ENCODE measurements at places on chromosomes 12 and 14.

GRCh38 chr14:88950069-88950468 lies 125.6 kb downstream of the TTC8 start:
- DNase-seq, result no peak

- DNase-seq, result no peak
Measured at GRCh38 chr12:45312012-45312411, 96.1 kb downstream of the ANO6 start.

DNA sequence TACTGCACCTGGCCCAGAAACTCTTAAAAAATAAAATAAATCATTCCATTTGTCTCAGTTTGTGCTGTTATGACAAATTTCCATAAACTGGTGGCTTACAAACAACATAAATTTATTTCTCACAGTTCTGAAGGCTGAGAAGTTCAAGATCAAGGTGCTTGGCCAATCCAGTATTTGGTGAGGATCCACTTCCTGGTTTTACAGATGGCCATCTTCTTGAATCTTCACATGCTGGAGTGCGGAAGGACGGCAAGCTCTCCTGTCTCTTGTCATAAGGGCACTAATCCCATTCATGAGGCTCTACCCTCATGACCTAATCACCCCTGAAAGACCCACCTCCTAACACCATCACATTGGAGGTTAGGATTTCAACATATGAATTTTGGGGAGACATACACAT lies 29.9 kb upstream of the MYBPC1 start:
- DNase-seq, result no peak

GRCh38 chr12:56158926-56159461 lies 835 bp downstream of the MYL6 start:
- DNase-seq, result no peak

DNA sequence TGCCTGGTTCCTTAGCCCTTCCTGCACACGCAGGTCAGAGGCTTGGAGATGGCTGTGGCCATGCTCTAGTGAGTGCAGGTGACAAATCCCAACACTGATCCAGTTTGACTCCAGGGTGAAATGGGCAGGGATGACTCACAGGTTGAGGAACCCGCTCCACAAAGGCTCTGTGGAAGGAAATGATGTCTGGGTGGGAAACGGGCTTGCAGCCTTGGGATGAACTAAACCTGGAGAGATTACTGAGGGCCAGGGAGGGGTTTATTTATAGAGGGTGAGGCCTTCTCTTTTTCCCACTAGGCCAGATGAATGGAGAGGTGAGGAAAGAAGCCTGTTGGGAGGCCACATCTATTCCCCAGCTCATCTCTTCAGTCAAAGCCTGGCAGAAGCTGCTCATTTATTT lies 29.3 kb upstream of the EMP1 start:
- DNase-seq, result no peak

DNA sequence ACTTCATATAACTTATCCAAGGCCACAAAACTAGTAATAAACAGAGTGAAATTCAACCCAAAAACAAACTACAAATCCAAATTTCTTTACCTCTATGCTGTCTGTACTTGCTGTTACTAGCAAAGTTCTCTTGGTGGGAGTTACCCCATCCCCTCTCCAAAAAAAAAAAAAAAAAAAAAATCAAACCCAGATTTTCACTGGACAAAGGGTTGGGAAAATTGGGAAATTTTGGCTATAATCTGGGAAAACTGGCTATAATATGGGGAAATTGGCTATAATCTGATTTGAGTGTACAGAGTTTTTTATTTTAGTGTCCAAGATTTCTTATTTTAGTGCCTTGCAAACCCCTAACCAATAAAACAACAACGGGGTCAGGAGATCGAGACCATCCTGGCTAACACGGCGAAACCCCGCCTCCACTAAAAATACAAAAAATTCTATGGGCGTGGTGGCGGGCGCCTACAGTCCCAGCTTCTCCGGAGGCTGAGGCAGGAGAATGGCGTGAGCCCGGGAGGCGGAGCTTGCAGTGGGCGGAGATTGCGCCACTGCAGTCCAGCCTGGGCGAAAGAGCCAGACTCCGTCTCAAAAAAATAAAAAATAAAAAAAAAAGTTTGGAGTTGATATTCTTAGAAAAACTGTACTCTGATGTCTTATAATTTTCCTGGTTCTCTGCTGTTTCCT lies 148.4 kb downstream of the CHST11 start:
- no peak for DNase-seq

GRCh38 chr14:85853996-85854526 lies 324.1 kb downstream of the FLRT2 start:
- DNase-seq, result no peak

- DNase-seq, result no peak
Measured at GRCh38 chr12:573232-573631, 90.0 kb downstream of the NINJ2 start.

GRCh38 chr12:56687223-56688128 lies 608 bp downstream of the PTGES3 start:
- no peak for DNase-seq

Measured in type B pancreatic cell (in vitro differentiated cells).